ENCODE measurements at places on chromosomes 12 and 14. TPM values are rescaled to one million over a fixed set of nuclear protein-coding genes. Genes with fewer than 3 reads are reported as not detected.

Gene TRIM9
- 1.8 TPM for total RNA-seq

Gene RIN3
- total RNA-seq = 8.0 TPM

DNA sequence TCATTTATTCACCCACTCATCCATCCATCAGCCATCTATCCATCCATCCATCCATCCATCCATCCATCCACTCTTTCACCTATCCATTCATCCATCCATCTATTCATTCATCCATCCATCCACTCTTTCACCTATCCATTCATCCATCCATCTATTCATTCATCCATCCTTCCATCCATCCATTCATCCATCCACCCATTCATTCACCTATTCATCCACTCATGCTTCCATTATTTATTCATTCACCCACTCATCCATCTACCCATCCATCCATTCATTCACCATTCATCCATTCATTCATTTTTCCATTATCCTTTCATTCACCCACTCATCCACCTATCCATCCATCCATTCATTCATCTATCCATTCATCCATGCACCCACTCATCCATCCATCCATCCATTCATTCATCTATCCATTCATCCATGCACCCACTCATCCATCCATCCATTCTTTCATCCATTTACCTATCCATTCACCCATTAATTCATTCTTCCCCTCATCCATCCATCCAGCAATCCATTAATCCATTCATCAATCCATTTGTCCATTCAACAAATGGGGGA is 360.9 kb downstream of the ADGRD1 start:
- DNase-seq = no peak

DNA sequence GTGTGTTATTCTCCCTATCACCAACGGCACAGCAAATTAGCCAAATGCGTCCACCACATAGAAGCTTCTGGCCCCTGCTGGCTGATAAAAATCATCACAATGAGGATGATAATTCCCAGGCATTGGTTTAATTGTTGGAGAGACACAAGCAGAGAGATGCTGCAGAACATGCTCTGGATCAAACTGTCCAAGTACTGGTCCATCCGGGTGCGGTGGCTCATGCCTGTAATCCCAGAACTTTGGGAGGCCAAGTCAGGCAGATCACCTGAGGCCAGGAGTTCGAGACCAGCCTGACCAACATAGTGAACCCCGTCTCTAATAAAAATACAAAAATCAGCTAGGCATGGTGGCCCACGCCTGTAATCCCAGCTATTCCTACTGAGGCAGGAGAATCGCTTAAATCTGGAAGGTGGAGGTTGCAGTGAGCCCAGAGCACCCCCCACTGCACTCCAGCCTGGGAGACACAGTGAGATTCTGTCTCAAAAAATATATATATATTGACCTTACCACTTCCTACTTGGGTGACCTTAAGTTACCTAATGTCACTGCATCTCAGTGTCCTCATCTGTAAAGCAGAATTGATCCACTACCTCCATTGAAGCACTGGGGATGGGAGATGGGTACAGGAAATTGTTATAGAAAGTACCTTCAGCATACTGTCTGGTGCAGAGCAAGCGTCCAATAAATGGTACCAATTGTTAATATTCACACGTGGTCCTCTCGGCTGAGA is 83.7 kb upstream of the EGLN3 start:
- no peak for DNase-seq

DNA sequence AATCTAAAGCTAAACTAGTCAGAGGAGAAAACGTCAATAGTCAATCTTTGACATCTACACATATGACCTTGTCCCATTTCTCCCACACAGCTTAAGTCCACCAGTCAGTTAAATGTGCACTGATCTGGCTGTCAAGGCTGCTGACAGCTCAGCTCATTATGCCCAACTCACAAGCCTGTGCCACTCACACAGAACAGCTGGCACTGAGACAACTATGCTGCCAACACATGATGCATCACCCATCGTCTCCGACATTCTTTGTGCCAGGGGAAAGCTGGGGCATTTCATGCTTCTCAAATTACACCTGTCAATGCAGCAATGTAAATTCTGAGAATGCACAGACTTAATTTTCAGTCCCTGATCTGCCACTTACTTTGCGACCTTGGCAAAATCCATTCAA is 25.3 kb downstream of the GNS start:
- no peak for DNase-seq

- DNase-seq = no peak
Observed at GRCh38 chr12:22535478-22535877, 8.9 kb downstream of the C2CD5 start.

DNA sequence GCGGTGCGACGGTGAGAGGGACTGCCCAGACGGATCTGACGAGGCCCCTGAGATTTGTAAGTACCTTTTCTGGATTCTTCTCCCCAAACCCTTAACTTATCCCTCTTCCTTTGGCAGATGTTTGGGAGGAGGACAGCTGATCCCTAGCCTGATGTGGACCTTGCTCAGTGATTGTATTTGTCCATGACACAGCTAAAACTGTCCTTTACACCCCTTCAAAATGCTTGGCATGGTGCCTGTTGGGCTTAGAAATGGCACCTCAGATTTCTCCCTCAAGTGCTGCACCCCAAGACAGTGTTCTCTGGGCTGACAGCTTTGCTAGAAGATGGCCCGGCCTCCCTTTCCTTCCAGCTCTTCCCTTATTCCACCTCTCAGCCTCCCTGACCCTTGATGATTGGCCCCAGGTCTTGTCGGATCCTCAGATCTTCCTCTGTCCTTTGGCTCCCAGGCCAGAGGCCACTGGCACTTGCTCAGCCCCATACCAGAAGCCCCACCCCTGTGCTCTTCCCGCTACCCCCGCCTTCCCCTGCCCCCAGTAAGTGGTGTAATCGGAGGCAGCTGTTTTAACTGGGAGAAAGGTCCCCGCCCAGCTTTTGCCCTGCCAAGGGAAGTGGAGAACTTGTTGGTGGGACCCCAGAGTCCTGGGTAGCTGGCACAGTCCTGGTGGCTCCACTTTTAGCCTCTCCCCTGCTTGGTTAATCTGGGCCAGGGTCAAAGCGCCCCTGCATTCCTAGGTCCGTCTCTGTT is 8.7 kb downstream of the LRP1-AS start:
- peak; percentile 97 for DNase-seq
